ENCODE measurements at places on chromosomes 13 and 19.
A peak's percentile ranks its signal among the peaks of the same experiment; 100 is the strongest.

- DNase-seq = no peak
Measured at GRCh38 chr13:40402931-40403431, 263.5 kb downstream of the FOXO1 start.

- DNase-seq = no peak
Measured at GRCh38 chr13:88005188-88005587, 334.0 kb downstream of the SLITRK5 start.

DNA sequence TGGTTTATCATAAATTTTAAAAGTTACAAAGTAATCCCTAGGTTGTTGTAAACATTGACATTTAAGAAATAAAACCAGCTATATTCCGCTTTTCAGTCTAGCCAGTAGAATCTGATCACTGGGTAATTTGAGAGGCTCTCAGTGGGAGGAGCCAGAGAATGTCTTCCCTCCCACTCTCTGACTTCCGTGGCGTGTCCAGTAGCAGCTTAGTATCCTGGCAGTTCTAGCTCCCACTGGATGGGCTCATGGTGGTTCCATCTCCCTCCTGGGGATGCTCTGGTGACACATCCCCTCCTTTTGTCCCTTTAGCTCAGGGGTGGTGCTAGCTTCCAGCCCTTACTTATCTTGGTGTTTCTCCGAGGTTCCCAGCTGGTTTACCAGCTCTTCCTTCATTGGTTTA, 34.5 kb downstream of the MTUS2 start:
- DNase-seq = no peak

DNA sequence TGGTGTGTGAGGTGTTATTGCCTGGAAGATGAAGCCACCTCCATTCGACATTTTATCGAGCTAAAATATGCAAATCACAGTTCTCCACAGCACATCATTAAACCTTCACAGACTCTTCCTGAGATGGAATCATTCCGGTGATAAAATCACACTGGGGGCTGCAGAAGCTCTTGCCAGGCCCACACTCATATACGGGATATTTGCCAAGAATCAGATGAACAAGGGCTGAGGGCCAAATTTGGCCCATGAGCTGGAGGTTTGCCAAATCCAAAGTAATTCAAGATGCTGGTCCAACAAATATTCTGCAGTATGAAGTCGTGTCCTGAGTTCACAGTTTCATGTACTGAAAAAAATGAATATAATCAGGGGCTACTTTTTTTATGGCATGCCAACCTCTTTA, 16.7 kb upstream of the RXFP2 start:
- no peak for DNase-seq

GRCh38 chr19:34222386-34222785, 32.0 kb upstream of the GARRE1 start:
- no peak for DNase-seq

DNA sequence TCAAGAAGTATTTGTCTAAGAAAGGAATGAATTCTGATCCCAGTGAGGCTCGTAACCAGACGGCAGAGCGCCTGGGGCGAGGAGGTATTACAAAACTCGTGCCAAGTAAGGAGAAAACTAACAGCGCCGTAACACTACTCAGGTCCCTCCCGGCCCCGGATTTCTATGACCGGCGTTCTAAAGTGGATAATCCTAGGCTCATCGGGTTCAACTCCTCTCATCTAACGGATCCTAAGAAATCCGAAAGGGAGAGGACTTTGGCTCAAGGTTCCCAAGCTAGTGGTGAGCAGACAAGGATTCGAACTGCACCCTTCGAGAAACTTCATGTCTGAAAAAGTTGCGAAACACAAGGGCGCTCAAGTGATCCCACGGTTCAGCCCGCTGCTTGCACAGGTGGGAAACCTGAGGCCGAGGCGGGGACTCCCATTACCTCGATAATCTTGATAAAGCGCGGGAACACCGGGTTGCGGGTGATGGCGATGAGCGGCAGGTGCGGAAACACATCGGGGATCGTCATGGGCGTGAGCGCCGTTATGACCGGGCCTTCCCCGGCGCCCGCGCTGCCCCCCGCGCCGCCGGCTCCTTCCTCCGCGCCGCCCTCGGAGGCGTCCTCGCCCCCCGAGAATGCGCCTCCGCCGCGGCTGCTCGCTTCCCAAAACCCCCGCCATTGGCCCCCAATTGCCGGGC, 529 bp downstream of the LONP1 start:
- DNase-seq = peak; percentile 36

DNA sequence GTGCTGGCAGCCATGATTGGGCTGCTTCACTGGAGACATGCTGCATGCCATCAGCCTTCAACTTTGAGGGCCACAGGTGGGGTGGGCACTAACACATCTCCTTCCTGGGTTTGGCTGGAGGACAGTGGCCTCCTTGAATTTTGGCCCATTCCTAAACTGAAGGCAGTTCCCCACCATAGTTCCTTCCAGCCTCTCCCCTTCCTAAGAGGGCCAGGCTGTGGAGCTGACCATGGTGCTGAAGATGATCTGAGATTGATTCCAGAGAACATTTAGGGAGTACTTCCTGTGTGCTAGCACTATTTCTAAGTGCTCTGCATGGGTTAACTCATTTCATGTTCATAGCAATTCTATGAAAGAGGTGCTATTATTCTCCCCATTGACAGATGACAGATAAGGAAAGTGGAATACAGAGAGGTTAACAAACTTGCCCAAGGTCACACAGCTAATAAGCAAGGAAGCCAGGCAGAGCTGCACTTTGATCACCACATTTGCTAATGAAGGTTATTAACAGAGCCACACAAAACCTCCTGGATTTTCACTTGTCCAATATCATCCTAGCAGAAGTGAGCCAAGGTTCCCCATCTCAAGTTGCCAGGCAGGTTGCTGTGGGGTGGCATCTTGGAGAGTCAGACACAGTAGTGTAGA, 175.3 kb downstream of the ZIC5 start:
- peak; percentile 50 for DNase-seq

GRCh38 chr13:87094646-87095045, 576.5 kb upstream of the SLITRK5 start:
- peak; percentile 3 for DNase-seq

DNA sequence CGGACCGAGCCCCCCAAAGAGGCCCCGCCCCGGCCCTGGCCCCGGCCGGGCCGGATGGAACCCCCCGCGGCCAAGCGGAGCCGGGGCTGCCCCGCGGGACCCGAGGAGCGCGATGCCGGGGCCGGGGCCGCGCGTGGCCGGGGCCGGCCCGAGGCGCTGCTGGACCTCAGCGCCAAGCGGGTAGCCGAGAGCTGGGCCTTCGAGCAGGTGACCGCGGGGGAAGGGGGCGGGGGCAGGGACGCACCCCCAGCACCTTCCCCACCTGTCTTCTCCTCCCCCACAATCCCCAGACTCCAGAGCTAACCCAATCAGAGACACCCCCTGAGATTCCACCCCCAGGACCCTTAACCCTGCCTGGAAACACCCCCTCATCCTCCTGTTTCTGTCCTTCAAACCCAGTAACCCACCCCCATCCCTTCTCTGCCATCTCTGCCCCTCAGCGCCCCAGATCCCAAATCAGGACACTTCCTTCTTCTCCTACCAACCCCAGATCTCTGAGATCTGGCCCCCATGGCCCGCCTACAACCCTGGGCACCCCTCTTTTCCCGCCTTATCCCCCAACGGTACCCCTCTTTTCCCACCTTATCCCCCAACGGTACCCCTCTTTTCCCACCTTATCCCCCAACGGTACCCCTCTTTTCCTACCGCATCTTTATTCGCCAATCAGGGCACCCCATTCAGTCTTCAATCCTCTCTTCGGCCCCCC, 505 bp downstream of the ZSWIM4 start:
- DNase-seq = no peak

Measured in MV-4-11 (cell line).